ENCODE measurements at places on chromosomes 4 and X.

DNA sequence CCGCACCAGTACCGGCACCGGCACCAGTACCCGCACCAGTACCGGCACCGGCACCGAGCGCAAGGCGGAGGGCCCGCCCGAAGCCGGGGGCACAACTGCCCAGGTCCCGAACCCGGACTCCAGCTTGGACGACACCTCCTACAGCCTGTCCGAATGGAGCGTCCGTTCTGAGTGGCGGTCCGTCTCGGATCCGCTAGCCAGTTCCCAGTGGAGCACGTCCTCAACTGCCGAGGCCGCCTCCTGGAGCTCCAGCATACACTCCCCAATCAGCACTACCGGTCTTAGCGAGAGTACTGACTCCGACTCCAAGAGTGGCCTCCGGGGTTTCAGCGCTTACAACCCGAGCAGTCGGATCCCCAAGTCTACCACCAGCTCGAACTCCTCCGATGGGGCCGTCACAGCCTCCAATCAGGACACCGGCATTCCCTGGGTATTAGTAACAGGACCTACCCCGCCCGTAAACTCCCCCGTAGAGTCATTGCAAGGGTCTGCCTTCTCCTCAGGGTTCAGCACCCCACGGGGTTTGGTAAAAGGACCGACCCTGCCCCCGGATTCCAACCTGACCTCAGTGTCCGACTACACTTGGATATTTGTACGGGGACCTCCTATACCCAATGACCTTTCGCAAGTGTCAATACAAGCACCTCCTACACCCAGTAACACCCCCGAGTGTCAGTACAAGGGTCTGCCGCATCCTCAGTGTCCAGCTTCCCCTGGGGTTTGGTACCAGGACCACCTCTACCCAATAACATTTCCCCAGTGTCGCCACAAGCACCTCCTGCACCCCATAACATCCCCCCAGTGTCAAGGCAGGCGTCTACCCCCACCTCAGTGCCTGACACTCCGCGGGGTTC lies 721 bp upstream of the MAOA start:
- DNase-seq: no peak

- no peak for DNase-seq
These were observed 94.9 kb upstream of the NDP start for GRCh38 chrX:44068043-44068442.

DNA sequence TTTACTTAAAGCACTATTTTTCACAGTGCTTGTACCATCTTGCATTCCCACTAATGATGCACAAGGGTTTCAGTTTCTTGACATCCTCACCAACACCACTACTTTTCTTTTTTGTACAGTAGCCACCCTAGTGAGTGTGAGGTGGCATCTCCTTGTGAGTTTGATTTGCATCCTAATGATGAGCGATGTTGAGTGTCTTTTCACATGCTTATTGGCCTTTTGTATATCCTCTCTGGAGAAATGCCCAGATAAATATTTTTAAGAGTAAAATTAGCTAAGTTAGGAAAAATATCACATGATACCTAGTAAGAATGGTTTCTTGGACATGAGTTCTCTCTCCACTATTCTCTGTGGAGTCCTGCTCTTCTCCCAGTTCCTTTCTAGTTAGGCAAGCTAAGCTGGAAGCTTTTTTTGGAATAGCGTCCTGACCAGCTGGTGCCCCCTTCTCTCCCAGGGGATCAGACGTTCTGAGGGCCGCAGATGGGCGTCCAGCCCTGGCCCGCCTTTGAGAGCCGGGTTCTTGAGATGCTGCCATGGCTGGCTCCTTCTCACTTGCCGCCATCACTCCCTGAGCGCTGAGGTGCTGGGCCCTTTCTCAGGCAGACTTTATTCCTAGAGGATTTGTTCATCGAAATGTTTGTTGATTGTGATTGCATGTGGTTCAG lies 132.1 kb downstream of the ARHGAP10 start:
- DNase-seq: no peak

DNA sequence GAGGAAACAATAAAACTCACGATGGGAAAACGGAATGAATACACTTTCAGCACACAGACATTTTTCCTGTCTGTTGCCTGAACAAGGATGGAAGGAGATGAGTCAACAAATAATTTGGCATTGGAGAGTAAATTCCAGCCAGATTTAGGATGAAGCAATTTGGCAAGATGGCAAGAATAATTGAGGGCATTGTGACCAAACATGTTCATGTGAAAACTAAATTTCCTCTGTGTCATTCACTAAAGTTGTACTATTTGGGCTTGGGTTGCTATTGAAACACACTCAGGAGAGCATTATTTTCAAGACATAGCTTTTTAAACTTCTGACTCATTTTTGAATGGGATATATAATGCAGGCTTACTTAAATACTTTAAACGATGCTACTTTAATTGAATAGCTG lies 1614.4 kb downstream of the PCDH19 start:
- no peak for DNase-seq

DNA sequence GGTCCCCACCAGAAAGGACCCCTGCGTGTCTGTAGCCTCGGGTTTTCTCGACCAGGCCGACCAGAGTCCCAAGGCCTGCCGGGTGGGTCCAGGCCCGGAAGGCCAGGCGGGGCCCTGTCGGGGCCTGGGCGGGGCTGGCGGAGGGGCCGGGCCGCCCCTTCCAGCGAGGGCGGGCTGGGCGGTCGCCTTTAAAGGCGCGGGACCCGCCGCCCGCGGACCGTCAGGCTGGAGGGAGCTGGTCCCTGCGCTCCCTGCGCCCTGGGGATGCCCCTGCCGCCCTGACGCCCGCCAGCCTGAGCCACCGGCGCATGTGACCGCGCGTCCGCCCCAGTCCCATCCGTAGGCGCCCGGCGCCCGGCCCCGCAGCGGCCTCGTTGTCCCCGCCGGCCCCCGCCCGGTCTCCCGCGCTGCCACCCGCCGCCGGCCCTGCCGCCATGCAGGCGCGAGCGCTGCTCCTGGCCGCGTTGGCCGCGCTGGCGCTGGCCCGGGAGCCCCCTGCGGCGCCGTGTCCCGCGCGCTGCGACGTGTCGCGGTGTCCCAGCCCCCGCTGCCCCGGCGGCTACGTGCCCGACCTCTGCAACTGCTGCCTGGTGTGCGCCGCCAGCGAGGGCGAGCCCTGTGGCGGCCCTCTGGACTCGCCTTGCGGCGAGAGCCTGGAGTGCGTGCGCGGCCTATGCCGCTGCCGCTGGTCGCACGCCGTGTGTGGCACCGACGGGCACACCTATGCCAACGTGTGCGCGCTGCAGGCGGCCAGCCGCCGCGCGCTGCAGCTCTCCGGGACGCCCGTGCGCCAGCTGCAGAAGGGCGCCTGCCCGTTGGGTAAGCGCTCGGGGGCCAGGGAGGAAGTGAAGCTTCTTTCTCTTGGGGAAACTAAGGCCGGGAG lies at the start of gene HTRA3:
Gene HTRA3 (plus strand): TSS at position 220 of the 883 bp plus-strand sequence. CDS start 215 bp downstream, at position 435.
- no peak for DNase-seq

DNA sequence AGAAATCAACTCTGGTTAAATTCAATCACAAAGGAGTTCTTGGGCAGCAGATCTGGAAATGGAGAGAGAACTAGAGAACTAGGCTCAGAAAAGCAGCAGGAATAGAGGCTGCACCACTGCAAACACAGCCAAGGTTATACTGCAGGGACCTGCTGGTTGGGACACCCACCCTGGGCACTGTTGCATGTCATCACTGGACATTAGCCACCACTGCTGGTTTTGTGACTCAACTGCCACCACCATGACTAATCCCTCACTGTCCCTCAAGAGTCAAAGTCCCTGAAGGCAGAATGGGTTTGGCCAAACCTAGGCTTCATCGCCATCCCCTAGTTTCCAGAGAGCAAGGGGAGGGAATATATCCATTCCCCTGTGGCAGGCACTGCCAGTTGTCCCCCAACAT lies 38.1 kb upstream of the IRAK1 start:
- DNase-seq: no peak

DNA sequence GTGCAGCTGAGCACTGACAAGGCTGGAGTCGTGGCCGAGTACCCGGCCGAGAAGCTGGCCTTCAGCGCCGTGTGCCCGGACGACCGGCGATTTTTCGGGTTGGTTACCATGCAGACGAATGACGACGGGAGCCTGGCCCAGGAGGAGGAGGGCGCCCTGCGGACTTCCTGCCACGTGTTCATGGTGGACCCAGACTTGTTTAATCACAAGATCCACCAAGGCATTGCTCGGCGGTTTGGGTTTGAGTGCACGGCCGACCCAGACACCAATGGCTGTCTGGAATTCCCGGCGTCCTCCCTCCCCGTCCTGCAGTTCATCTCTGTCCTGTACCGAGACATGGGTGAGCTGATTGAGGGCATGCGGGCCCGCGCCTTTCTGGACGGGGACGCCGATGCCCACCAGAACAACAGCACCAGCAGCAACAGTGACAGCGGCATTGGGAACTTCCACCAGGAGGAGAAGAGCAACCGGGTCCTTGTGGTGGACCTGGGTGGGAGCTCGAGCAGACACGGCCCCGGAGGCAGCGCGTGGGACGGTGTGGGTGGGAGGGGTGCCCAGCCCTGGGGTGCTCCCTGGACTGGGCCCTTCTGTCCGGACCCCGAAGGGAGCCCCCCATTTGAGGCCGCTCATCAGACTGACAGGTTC lies 24.3 kb downstream of the RGS12 start:
- DNase-seq: peak; percentile 53

DNA sequence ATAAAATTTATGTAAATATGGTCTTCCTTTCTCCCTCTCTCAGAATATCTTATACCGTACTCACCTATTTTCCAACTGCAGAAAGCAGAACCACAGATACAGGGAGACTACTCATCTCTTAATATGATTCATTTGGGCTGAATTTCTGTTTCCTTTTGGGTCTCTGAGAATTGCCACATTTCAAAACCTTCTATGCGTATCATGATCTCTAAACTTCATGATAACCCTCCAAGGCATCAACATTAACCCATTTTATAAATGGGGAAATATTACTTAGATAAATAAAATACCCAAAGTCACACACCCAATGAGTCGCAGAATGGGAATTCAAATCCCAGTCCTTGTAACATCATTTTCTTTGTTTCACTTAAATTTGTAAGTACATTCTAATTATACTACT lies 16.6 kb upstream of the PRDM8 start:
- no peak for DNase-seq

- no peak for DNase-seq
These were observed 36.8 kb upstream of the BANK1 start for GRCh38 chr4:101753721-101754120.

- no peak for DNase-seq
These were observed 52.1 kb upstream of the RAP2C start for GRCh38 chrX:132271311-132271778.

DNA sequence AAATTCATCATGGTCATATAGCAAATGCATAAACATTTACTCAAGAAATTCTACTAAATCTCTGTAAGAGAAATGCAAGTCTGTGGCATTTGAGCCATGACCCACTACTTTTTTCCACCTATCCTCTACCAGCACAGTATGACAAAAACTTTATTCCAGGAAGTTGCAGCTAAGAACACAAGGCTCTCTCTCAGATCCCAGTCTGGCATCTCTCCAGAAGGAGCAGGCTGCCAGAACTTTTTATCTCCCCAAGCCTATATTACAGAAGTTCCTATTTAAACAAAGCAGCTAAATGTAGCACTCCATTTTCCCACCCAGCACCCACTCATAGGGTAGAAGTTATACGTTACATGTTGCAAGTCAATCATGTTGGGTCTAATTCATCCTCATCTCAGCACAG lies 49.3 kb upstream of the EPGN start:
- no peak for DNase-seq

- no peak for DNase-seq
These were observed 8.8 kb upstream of the ENAM start for GRCh38 chr4:70619778-70620177.

DNA sequence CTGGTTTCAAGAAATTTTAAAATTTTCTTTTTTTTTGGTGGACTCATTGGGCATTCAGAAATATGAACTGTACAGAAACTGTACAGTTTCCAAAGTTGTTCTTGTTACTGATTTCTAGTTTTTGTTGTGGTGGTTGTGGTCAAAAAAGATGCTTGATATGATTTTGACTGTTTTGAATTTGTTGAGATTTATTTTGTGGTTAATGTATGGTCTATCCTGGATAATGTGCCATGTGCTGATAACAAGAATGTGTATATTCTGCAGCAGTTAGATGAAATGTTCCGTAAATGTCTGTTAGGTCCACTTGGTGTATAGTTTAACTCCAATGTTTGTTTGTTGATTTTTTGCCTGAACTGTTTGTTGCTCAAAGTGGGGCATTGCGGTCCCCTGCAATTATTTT lies 127.6 kb upstream of the NUDT6 start:
- DNase-seq: no peak

DNA sequence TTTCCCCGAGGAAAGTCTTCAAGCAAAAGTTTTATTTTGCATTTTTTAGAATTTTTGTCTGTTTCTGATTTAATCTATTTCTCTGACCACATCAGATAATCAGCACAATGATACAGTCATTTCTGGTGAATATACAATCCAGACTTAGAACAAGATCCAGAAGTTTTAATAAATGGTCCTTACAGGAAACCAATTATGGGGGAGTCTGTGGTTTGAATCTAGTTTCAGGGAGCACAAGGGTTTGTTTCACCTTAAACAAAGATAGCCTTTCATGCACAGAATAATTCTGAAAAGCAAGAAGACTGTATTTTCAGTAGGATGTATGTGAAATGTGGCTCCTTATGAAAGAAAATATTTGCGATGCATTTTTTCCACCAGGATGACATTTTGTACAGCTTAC lies 158.5 kb upstream of the ARSJ start:
- no peak for DNase-seq

DNA sequence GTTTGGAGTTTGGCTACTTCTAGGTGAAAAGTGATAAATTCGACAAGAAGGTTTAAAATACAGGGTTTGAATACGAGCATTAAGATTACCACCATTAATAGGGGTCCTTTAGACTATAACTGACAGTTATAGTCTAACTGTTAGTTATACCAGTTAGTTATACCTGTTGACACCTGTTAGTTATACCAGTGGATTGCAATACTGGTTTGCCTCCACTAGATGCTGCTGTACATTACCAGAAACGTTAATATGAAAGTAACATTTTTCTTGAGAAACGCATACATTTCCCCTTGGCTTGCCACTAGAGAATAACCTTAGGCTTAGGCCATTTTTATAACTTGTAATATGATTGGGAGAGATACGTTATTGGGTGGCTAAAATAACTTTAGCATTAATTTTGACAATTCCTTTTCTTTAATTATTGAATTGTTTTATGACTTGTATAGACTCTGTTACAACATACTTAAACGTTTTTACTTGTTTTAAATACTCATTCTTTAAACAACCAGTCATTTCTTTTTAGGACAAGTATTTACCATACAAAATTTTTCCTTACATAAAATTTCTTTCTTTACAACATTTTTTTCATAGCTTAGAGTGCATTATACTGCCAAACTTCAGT lies 911.2 kb downstream of the FSTL5 start:
- no peak for DNase-seq
